NCI-H524 treated with DMSO at 0.1 percent for 48 hours (cell line): ENCODE measurements at places on chromosomes 6 and 20.
A peak's percentile ranks its signal among the peaks of the same experiment; 100 is the strongest.

GRCh38 chr20:16828666-16829305 lies 80.6 kb downstream of the OTOR start:
- DNase-seq: peak; percentile 63

GRCh38 chr6:33301877-33302276 lies 3.1 kb upstream of the RGL2 start:
- no peak for DNase-seq

GRCh38 chr20:46356195-46357029 lies 48.1 kb upstream of the CDH22 start:
- DNase-seq: no peak

DNA sequence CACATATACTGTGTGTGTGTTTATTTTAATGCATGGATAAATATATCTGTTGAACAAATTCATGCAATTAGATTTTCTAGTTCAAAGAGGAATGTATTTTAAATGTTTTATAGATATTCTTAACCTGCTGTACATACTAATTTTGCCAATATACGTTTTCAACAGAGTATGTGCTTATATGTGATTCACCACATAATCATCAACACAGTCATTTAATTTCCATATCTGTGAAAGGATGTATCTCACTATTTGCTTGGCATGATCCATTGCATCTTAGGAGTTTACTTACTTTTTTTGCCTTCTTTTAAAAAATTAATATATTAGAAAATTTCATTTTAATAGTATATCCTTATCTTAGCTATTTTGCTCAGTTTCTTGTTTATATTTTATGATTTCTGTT lies 902.3 kb upstream of the CITED2 start:
- no peak for DNase-seq

GRCh38 chr6:170163405-170164170 lies 127.3 kb downstream of the DLL1 start:
- no peak for DNase-seq

DNA sequence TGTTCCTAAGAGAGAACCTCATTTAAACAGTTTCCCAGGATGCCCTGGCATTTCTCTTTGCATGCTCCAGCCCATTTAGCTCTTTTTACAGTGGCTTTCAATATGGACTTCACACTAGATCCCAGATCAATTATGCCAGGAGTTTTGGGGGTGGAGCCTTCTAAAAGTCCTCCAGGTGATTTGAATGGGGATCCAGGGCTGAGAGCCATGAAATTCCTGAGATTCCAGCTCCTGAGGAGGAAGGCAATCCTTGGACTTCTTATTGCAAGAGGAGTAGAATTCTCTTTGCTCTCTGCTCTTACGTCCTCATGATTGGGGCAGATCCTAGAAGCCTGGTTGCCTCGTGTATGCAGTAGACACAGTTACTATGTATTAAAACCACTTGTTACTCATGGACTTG lies 184.2 kb downstream of the DHX35 start:
- no peak for DNase-seq
